Esophagus squamous epithelium (tissue), 5 donors: ENCODE measurements at places on chromosomes 2 and 18. TPM values are rescaled to one million over a fixed set of nuclear protein-coding genes. Genes with fewer than 3 reads are reported as not detected.

DNA sequence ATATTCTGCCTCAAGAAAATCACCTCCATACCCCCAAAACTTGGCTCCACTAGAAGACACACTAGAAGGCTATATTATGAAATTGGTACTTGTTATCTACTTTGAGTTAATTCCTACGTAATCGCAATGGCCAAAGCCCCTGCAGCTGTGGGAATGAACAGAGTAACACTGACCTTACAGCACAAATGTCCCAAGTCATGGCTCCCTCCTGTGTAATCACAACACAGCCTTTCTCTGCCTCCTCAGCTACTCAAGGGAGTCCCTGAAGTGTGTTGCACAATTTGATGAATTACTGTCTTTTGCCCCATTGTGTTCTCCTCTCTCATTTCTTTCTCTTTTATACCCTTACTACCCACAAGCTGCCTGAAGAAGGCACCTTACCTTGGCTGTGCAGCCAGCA, 375.2 kb downstream of the ARHGAP15 start:
- DNase-seq, result no peak

Gene STARD6
- total RNA-seq, result not detected

Gene SAG
- total RNA-seq, result not detected

DNA sequence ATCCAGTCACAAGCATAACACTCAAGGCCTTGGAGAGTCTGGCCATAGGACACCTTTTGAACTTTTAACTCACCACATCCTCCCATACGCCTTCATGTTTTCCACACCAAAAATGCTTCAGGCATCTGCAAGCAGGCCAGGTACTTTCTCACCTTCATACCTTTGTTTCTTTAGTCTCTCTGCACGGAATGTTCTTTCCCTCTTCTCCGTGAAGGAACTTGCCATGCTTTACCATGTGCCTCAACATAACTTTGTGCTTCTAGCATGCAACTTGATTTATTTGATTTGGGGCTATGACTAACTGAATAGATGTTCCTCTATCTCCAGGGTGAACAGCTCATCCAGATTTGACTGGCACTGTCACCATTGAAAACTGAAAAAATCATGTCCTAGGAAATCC, 141.7 kb upstream of the ACVR2A start:
- DNase-seq, result no peak

Gene SLC16A14
- total RNA-seq, result 1.9 TPM

Gene FSHR
- total RNA-seq, result not detected

DNA sequence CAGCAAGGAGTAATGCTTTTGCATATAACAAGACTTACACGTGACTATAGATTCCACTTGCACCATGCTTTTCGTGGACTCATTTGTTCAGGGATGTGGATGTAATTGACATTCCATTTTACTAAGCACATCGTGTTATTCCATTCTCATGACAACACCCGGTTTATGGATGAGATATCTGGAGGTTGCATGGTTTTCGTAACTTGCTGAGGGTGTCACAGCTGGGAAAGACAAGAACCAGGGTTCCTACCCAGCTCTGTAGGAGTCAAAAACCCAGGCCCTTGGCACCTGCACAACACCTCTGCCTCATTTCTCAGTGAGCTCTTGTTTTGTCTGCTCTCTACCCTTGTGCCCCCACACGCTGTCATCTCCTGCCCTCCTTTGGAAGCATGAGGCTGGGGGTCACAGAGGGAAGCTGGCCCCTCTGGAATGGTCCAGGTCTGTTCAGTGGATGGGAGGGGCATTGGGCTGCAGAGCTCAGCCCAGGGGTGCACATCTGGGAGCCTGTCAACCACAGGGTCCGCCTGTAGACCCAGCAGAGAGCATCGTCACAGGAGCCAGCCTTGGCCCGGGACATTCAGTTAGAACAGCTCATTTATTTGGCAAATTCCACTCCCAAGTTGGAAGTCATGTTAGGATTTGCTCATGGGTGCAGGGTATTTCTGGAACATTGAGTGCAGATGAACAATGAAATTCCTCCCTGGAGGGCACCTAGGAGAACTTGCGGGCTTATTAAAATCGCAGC, 120.1 kb upstream of the TWIST2 start:
- no peak for DNase-seq

DNA sequence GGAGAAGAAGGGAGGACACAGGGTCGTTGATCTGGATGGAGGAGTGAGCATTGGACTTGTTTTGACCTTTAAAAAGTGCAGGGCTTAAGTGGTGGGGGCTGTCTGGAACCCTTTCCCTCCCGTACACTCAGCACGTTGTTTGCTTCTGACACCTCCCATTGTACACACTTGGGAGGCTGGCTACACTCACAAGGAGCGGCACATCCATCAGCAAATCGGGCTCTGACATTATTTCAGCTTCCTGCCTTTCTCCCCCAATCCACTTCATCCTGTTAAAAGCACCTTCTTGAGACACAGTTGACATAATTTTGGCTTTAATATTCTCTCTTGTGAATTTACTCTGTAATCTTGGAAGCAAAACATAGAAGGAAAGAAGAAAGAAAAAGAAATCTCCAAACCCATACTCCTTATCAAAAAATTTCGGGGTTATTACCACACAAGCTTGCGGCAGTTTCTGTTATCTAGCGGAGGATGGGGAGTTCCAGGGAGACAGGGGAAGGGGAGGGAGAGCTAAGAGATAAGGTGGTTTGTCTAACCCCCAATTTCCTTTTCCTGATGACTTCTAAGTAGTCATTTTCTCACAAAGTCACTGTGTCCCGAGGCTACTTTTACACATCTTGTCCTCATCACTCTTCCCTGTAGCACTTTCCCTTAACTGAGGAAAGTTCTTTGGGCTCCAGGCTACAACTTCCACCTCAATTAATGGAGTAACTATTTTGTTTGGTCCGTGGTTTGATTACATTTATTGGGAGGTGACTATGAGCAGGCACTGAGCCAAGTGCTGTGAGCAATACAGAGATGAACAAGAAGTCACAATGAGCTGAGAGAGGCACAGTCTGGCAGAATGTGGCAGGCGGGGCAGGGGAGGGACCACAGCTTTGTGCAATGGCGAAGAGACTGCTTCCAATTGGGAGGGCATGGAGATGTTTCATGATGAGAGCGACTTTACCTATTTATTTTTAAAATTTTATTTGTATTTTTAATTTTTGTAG, 240.1 kb upstream of the MEX3C start:
- DNase-seq, result no peak

Gene TXNDC2
- not detected for total RNA-seq

Gene MYCN
- total RNA-seq, result 0.35 TPM

GRCh38 chr2:225073198-225073597, 30.9 kb upstream of the DOCK10 start:
- DNase-seq, result no peak

Gene RAB17
- total RNA-seq, result 2.0 TPM

GRCh38 chr18:24000613-24001490, 13.7 kb upstream of the TTC39C start:
- no peak for DNase-seq
